Activated T-cell treated with anti-CD3 and anti-CD28 coated beads, Interleukin-2, amount 50 U/mL, for 48 hours (primary cell): ENCODE measurements at places on chromosomes 16 and 17.

DNA sequence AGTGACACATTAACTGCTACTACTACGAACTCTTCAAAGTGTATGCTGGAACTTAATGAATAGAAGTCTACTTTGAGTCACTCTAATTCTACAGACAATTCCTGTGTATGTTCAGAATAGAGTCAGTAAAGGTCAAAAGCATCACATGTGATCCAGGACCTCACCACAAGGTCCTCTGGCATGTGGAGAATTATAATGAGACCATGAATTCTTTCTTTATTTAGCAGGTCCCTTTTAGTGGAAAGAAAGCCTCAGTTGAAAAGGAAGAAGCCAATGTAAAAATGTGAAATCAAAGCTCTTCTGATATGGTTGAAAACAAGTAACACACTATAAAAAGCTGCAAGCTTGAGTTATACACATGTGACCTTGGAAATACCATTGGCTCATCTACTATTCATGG, 1612.1 kb upstream of the GOT2 start:
- no peak for DNase-seq

- no peak for DNase-seq
These were observed 11.1 kb downstream of the SYNRG start for GRCh38 chr17:37598145-37598544.

GRCh38 chr17:81967533-81968395, 6.8 kb upstream of the NOTUM start:
- DNase-seq, result peak; percentile 93

DNA sequence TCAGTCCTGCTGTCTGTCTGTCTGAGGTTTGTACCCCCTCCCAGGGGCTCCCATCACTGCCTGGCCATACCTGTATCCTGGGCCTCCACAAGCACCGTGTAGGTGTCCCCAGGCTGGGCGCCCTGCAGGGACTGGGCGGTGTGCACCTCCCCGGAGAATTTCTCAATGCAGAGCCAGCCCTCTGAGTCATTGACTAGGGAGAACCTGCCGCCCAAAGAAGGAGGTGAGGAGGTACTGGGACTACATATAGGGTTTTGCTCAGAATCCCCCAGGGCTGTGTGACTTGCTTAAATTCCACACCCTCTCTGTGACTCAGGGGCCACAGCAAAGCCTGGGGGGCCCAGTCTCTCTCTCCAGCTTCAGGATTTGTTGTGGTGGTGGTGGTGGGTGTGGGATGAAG, 7.6 kb downstream of the CDH16 start:
- DNase-seq, result no peak

DNA sequence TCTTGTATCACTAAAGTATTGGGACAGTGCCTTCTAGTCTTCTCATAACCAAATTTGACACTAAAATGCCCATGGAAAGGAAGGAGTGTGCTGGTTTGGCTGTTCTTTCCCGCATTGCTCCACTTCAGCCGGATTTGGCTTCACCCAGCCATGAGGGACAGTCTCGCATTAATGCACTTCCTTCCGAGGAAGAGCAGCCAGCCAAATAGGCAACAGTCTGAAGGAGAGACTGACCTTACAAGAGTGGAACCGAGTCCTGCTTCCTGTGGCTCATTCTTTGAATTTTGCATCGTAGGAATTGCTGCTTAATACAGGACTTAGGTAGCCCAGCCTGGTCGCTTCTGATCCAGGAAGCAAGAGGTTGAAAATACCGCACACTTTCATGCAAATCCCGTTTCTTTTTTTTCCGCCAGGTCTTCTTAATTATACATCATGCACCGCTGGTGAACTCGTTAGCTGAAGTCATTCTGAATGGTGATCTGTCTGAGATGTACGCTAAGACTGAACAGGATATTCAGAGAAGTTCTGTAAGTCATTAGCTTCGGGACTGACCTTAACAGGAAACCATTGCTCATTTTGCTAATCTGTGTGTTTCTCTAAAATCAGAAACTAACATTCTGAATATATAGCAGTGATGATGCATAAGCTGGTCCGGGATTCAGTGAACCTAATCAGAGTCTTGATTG, 38.2 kb downstream of the CLEC16A start:
- no peak for DNase-seq

GRCh38 chr16:79112462-79112861, 488.1 kb downstream of the MAF start:
- DNase-seq, result no peak
